ENCODE measurements at places on chromosomes 3 and 15.

DNA sequence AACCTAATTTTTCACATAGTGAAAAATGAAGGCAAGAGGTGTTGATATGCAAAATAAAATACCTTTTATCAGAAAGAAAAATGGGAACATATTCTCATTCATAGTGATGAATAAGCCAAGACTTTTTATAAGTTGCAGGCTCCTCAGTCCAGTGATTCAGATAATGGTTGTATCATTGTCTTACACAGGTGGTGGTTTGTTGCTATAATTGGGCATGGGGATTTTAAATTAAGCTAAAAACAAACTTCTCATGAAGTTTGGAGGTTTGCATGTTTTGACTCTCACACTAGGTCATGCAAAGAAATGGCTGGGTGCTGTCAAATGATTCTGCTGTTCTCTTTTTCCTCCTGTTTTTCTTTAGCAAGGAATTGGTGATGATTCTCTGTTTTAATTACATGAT, 60.8 kb upstream of the SKIL start:
- H3K27ac ChIP-seq, result no peak overlapping the region
- no peaks in the 10 kb centered on the region for H3K27me3 ChIP-seq
- DNase-seq, result no peak

DNA sequence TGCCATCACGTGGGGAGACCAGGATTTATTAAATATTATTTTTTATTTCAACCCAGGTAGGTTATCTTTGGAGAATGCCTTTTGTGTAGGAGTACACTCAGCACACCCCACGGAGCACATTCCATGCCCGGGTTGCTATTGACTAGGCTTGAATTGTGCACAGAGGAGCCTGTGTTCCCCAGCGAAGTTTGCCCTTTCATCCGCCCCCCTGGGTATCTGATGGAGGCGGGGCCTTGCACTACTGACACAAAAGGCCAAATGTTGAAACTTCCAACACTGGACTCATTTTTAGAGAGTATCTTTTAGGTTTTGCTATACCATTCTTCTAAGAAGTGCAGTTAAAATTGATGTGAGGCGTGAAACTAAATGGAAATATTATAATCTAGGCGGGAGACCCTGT, 39.3 kb upstream of the PPP4R2 start:
- H3K27ac ChIP-seq, result peak overlapping the region; percentile 73
- H3K4me3 ChIP-seq, result no peak overlapping the region
- no peaks in the 10 kb centered on the region for H3K27me3 ChIP-seq

- H3K36me3 ChIP-seq, result no peaks in the 10 kb centered on the region
- DNase-seq, result no peak
Measured at GRCh38 chr3:86954226-86954625, 36.7 kb downstream of the VGLL3 start.

DNA sequence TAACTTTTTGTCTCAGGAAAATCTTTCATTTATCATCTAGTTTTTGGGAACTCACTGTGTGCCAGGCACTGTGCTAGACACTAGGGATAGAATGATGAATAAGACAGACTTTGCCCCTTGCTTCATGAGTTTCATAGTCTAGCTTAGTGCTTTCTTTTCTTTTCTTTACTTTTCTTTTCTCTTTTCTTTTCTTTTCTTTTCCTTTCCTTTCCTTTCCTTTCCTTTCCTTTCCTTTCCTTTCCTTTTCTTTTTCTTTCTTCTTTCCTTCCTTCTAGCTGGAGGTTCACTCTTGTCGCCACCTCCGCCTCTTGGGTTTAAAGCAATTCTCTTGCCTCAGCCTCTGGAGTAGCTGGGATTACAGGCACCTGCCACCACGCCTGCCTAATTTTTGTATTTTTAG, 172.9 kb downstream of the EDEM1 start:
- H3K4me1 ChIP-seq, result no peaks in the 10 kb centered on the region
- no peak overlapping the region for H3K4me3 ChIP-seq
- DNase-seq, result no peak
- H3K27me3 ChIP-seq, result no peaks in the 10 kb centered on the region
- H3K27ac ChIP-seq, result no peak overlapping the region

GRCh38 chr15:39869858-39870515, 50.1 kb downstream of the GPR176 start:
- H3K27ac ChIP-seq, result no peak overlapping the region
- H3K27me3 ChIP-seq, result no peaks in the 10 kb centered on the region
- no peaks in the 10 kb centered on the region for H3K4me1 ChIP-seq
- no peak for DNase-seq
- H3K4me3 ChIP-seq, result no peak overlapping the region
- no peaks in the 10 kb centered on the region for H3K36me3 ChIP-seq

- H3K36me3 ChIP-seq, result no peaks in the 10 kb centered on the region
- H3K27ac ChIP-seq, result no peak overlapping the region
- DNase-seq, result no peak
- no peak overlapping the region for H3K4me3 ChIP-seq
- H3K27me3 ChIP-seq, result no peaks in the 10 kb centered on the region
- no peaks in the 10 kb centered on the region for H3K4me1 ChIP-seq
Measured at GRCh38 chr3:72041511-72041910, 256.6 kb upstream of the PROK2 start.

GRCh38 chr15:60731583-60732130, 252.7 kb upstream of the ICE2 start:
- H3K27ac ChIP-seq, result no peak overlapping the region
- no peaks in the 10 kb centered on the region for H3K36me3 ChIP-seq
- H3K4me1 ChIP-seq, result no peaks in the 10 kb centered on the region
- DNase-seq, result no peak

- H3K36me3 ChIP-seq, result no peaks in the 10 kb centered on the region
- no peaks in the 10 kb centered on the region for H3K4me1 ChIP-seq
- H3K27ac ChIP-seq, result no peak overlapping the region
- H3K4me3 ChIP-seq, result no peak overlapping the region
- no peaks in the 10 kb centered on the region for H3K27me3 ChIP-seq
Measured at GRCh38 chr3:30354513-30354912, 251.9 kb upstream of the TGFBR2 start.

DNA sequence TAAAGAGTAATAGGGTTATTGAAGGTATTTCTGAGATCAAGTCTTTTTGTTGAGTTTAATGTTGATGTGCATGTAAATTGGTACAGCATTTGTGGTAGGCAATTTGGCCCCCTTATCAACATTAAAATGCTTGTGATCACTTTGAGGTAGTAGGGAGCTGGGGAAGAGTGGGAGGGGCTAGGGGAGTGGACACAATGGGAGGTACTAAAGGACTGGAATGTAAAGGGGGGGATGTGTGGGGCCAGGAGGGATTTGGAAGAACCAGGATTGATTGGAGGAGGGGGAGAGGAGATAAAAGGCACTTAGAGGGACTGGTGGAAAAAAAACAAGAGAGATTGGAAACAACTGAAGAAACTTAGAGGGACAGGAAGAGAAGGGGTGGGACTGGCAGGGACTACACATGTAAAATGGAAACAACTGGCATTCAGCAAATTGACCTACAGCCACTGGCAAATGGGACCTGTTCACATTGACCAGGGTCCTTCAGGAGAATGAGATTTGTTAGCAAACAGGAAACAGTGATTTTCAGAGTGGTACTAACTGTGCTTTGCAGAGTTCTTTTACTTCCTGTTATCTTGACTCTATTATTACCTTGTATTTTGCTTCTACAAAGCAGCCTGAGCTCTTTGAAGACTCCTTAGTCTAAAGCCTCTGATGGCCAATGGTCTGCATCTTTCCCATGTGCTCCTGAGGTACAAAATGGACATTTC, 47.8 kb upstream of the ZBTB38 start:
- H3K4me1 ChIP-seq, result no peaks in the 10 kb centered on the region
- no peak for DNase-seq
- no peaks in the 10 kb centered on the region for H3K27me3 ChIP-seq
- no peaks in the 10 kb centered on the region for H3K36me3 ChIP-seq
- H3K4me3 ChIP-seq, result no peak overlapping the region

GRCh38 chr3:115359536-115359935, 212.4 kb upstream of the ZBTB20 start:
- no peaks in the 10 kb centered on the region for H3K36me3 ChIP-seq
- no peak for DNase-seq
- H3K27me3 ChIP-seq, result no peaks in the 10 kb centered on the region
- H3K27ac ChIP-seq, result no peak overlapping the region
- no peak overlapping the region for H3K4me3 ChIP-seq

- no peak overlapping the region for H3K4me3 ChIP-seq
- no peaks in the 10 kb centered on the region for H3K27me3 ChIP-seq
- no peaks in the 10 kb centered on the region for H3K36me3 ChIP-seq
- no peak for DNase-seq
Measured at GRCh38 chr3:186093271-186093900, 15.5 kb downstream of the ETV5 start.

DNA sequence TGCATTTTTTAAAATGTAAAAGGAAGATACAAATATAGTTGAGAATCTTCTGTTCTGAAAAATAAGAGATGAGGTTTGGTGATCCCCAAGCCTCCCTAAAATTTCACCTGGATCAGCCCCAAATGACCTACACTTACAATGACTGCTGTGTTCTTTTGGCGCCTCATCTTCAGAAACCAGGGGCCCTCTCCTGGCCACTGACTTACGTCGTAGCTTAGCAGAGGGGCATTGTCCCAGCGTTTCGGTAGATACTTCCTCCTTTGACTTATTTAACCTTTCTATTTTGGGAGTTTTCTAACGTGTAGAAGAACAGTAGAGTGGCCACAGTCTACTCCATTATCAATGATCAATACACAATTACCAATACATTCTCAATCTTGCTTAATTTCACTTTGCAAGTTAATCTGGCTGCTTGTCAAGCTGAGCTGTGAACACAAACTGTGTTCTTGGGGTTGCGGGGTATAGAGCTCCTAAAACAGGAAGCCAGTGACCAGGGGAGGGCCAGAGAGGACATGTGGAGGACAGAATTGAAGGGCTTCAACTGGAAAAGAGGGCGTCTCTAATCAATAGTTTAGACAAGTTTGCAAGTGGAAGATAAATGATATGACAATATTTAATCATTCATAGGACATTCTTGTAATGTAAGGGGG, 419.5 kb downstream of the LPP start:
- DNase-seq, result no peak
- no peaks in the 10 kb centered on the region for H3K4me1 ChIP-seq
- no peaks in the 10 kb centered on the region for H3K27me3 ChIP-seq
- no peak overlapping the region for H3K27ac ChIP-seq
- no peaks in the 10 kb centered on the region for H3K36me3 ChIP-seq
- H3K4me3 ChIP-seq, result no peak overlapping the region

GRCh38 chr15:72685301-72685924, 569 bp downstream of the HIGD2B start:
- no peaks in the 10 kb centered on the region for H3K27me3 ChIP-seq
- H3K36me3 ChIP-seq, result no peaks in the 10 kb centered on the region
- no peak for DNase-seq
- no peaks in the 10 kb centered on the region for H3K4me1 ChIP-seq

GRCh38 chr3:53073553-53074365, 27.9 kb upstream of the SFMBT1 start:
- H3K27ac ChIP-seq, result peak overlapping the region; percentile 72
- no peaks in the 10 kb centered on the region for H3K36me3 ChIP-seq
- peak overlapping the region; percentile 85 for H3K4me3 ChIP-seq
- no peaks in the 10 kb centered on the region for H3K27me3 ChIP-seq
- H3K4me1 ChIP-seq, result no peaks in the 10 kb centered on the region

DNA sequence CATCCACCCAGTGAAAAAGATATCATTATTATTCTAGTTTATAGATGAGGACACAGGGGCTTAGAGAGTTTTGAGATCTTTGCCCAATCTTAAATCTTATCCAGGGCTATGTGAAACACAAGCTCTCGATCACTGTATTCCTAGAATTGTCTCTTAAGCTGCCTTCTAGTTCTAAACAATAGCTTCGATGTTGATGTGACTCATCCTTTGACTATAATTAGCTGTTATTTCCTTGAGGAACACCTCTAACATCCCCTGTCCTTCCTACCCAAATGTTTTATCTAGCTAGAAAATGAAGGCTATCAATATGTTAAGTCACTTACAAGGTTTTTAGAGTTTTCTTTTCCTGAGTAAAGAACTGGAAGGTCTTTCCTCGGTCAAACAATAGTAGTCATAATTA, 83.1 kb upstream of the STAC start:
- H3K4me3 ChIP-seq, result no peak overlapping the region
- H3K4me1 ChIP-seq, result no peaks in the 10 kb centered on the region
- DNase-seq, result no peak
- peak overlapping the region; percentile 63 for H3K27ac ChIP-seq
- H3K27me3 ChIP-seq, result no peaks in the 10 kb centered on the region
- no peaks in the 10 kb centered on the region for H3K36me3 ChIP-seq

DNA sequence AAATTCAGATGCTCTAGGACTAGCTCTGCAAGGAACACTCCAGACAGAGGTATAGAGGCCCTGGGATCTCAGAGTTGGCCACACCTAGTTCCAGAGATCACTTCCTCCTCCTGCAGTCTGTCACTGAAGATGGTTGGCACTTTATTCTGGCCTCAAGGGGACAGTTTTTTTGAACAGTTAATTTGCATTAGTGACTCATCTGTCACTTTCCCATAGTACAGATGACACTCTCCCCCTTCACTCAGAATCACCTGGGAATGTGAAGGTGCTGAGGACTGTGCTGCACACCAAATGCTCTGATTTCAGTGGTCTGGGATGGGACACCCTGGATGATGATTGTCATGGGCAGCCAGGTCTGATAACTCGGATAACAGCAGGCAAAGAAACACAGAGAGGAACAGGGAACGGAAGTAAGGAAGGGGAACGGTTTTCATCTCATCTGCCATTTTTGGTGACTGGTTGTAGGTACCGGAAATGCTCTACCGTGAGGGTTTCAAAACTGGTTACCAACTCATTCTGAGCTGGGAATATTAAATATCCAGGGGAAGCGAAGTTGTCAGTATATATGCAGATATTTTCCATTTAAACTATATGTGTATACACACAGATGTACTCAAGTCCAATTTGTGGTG, 232.5 kb upstream of the ST8SIA2 start:
- no peaks in the 10 kb centered on the region for H3K27me3 ChIP-seq
- no peak overlapping the region for H3K4me3 ChIP-seq
- no peak for DNase-seq
- no peak overlapping the region for H3K27ac ChIP-seq
- H3K4me1 ChIP-seq, result no peaks in the 10 kb centered on the region

GRCh38 chr15:96352604-96353405, 22.3 kb downstream of the NR2F2 start:
- no peak for DNase-seq
- H3K36me3 ChIP-seq, result no peaks in the 10 kb centered on the region
- H3K27ac ChIP-seq, result peak overlapping the region; percentile 92
- H3K4me1 ChIP-seq, result peaks cover 4% of the 10 kb centered on the region
- H3K4me3 ChIP-seq, result no peak overlapping the region
- H3K27me3 ChIP-seq, result no peaks in the 10 kb centered on the region

DNA sequence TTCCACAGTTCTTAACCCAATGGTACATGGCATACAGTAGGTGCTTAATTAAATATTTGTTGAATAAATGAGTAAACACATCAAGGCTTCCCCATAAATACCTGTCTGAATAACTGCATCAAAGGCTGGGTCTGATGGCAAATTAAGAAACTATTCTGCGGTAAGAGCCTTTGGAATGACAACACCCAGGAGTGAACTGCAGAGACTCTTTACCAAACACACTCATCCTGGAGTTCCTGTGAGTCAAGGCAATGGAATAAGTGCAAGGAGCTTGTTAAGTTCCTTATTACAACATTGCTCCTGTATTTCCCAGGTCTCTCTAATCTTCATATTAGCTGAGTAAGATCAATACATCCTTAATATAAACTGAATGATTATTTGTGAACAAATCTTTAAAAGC, 119.9 kb upstream of the STT3B start:
- no peak overlapping the region for H3K27ac ChIP-seq
- no peaks in the 10 kb centered on the region for H3K4me1 ChIP-seq
- DNase-seq, result no peak
